OCI-LY7 (cell line): ENCODE measurements at places on chromosomes 7 and 10. TPM values are rescaled to one million over a fixed set of nuclear protein-coding genes. Genes with fewer than 3 reads are reported as not detected.
A peak's percentile ranks its signal among the peaks of the same experiment; 100 is the strongest.

- peak; percentile 43 for DNase-seq
These were observed 3.9 kb downstream of the BBIP1 start for GRCh38 chr10:110915035-110915434.

The LRRC18 gene
- not detected in 2 replicates for total RNA-seq

The PSMG3 gene
- total RNA-seq, result 55.1 and 63.7 TPM in 2 replicates

- no peak for DNase-seq
These were observed 18.5 kb downstream of the TRUB1 start for GRCh38 chr10:114956466-114956865.

- no peak for DNase-seq
These were observed 19.5 kb downstream of the AGR2 start for GRCh38 chr7:16785321-16785720.

The LAMB1 gene
- 0.17 TPM in 1 of 2 replicates, not detected in the other for total RNA-seq

GRCh38 chr10:100600218-100600617 is 64.5 kb downstream of the HIF1AN start:
- no peak for DNase-seq

DNA sequence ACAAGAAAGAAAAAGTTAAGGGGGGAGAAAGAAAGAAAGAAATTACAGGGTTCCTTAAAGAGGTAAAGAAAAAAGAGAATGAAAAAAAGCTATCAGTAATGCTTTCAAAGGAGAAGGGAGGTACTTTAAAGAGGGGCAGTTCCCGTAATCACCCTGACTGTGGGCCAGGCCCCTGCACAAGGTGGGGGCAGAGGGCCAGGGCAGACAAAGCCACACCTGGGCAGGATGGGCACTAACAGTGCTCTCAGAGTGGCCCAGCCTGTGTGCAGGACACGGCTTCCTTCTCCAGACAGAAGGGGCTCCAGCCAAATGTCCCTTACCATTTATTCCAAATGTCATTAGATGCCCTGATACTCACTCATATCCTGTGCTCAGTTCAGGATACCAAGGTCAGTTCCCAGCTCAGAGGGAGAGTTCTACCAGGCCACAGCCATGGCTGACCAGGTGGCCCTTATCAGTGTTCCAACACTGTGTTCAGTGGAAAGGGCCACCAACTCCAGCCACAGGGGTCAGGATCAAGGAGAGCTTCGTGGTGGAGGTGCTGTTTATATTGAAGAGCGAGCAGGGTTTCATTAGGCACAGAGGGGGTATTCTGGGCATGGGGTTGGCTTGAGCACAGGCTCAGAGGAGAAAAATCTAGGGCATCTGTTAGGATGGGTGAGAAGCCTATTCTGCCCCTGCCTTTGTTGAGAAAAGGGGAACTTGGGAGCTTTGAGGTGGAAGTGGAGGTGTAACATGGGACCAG is 29.9 kb downstream of the DPCD start:
- DNase-seq, result peak; percentile 26

GRCh38 chr7:24713850-24714675 is 43.2 kb downstream of the GSDME start:
- no peak for DNase-seq

GRCh38 chr10:104339469-104340110 is 1.3 kb upstream of the ITPRIP start:
- DNase-seq, result no peak

DNA sequence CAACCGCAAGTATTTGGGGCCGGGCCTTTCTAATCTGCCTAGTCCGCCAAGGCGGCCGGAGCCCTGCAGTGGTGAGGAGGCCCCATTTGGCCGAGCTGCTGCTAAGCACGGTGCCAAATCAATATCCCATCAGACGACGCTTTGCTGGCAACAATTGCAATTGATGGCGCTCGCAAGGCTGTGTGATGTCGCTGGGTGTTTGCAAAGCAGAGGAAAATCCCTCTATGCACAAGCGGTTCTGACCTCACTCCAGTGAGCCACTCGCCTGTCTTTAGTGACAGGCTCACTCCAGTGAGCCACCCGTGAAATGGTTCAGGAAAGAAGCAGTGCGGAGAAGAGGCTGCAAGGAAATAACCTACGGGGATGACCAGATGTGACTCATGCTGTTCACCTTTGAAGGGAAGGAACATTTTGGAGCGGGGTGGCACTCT is 18.3 kb upstream of the PDE1C start:
- DNase-seq, result no peak

- DNase-seq, result no peak
These were observed 618.3 kb upstream of the AUTS2 start for GRCh38 chr7:68980011-68980410.

The DOCK1 gene
- not detected in 2 replicates for total RNA-seq

DNA sequence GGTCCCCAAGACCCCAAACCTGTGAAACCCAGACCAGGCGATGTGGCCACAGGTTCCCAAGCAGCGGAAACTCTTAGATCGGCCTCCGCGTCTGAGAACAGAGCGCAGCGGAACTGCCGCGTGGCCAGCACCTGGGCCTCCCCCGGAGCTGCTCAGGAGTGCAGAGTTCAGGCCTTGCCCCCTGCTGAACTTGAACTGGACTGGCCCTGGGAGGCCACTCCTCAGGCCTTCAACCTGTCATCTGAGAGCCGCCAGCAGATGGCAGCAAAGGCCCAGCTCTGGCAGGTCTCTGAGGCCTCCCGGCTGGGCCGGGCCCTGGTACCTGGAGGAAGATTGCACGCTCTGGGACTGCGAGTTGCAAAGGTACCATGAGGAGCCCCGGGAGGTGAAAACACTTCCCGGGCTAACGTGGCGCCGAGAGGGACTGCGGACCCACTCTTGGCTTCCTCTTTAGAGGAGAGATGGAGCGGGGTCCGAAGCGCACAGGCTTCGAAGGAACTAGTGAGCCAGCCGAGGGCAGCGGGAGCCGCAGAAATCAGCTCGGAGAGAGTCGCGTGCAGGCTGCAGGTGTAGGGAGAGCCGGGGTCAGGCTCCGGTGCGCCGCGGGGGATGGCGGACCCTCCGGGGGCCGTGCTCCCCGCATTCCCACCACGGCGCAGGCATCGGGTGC is 89.2 kb downstream of the PAXIP1 start:
- DNase-seq, result peak; percentile 67

GRCh38 chr10:70137135-70137534 is 4.5 kb upstream of the AIFM2 start:
- DNase-seq, result no peak

The SAMD9 gene
- 7.6 and 8.7 TPM in 2 replicates for total RNA-seq

DNA sequence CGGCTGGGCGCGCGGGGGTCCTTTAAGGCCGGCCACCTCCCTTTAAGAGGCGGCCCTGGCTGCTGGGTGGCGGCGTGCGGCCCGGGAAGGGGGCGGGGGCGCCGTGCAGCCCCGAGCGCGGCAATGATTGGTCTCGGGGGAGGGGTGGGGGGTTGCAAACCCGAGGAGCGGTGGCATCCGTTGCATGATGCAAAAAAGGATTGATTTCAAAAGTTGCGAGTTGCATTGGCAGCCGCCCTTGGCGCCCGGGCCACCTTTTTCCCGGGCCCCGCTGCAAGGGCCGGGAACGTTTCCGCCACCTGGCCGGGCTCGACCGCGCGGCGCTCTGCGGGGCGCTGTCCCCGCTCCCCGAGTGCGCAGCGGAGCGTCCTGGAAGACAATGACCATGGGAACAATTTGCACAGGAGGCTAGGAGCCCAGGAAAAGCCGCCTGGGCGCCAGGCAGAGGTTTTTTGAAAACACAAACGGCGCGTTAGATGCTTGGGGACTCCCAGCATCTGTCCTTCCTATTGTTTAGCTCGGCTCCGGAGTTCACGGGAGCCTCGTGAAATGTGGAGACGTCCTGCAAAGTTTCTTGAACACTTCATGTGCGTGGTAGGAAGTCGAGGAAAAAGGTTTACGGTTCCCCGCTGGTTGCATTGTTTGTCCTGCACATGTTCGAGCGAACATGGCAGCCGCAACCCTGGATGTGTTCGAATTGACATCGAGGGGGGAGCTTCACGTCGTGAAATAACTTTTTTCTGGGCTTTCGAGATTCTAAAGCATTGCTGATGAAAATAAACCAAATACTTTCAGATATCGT is at the start of gene SEPHS1:
SEPHS1 (minus strand) TSS at position 78 of the 802 bp plus-strand sequence. CDS start 3,343 bp downstream, outside the sequence.
- DNase-seq, result peak; percentile 92

GRCh38 chr10:12041766-12042408 is 722 bp downstream of the UPF2 start:
- DNase-seq, result peak; percentile 75

DNA sequence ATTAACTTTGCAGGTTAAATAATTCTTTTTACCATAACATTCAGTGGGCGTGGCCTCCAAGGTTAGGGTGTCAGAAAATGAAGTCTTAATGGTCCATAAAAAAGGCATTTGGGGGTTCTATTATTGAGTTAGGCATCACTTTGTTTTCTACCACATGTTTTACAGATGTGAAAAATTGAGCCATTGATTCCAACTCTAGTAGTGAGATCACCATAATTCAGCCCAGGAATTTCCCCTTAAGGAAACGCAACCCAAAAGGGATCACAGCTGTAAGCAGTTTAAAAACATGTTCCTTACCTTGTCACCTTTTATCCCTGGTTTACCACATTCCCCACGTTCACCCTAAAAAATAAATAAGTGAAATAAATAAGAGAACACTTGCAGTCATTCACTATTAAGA is 24.9 kb downstream of the COL28A1 start:
- DNase-seq, result no peak

GRCh38 chr10:72349438-72349837 is 5.3 kb downstream of the DNAJB12 start:
- no peak for DNase-seq

The TMEM236 gene
- total RNA-seq, result 0.06 TPM in 1 of 2 replicates, not detected in the other

GRCh38 chr7:74134117-74134620 is 40.0 kb upstream of the EIF4H start:
- no peak for DNase-seq

DNA sequence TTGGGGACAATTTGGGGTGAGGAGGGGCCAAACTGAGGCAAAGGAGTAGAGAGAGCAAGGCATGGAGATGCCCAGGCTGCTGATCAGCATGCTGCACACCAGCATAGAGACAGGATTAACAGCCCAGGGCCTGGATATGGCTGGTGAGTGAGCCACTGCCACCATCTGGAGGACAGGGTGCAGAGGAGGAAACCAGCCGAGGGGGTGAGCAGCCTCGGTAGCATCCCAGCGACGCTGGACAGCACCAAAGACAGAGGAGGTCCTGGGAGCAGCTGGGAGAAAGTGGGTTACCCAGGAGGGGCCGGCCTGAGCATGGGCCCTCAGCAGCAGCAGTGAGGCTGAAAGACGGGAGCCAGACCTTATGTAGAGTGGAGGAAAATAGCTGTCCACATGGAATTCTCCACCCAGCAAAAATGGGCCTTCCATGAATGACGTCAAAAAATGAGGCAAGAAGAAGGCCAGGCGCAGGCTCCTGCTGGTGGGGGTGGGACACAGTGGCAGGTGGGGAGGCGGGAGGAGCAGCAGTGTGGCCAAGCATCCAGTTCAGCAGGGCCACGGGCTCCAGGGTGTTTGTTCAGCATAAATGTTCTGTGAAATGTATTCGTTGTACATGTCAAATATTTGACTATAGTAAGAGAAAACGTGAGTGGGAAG is 16.7 kb downstream of the RET start:
- DNase-seq, result no peak

DNA sequence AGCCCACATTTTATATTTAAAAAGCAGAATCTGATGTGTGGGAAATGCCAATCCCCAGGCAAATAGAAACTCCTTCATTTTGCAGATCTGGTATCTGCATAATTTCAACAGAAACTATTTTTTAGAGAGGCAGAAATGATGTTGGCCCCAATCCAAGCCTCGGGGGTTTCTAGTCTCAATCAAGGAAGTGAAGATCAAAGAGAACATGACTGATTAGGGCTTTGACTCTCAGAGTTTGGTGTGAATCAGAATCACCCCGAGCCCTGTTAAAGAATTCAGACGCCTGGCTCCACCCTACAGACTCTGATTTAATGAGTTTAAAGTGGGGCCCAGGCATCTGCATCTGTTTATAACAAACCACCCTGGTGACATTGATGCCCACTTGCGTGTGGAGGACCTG is 36.7 kb upstream of the UBE2H start:
- no peak for DNase-seq

The OR9A4 gene
- total RNA-seq, result not detected in 2 replicates

The IQUB gene
- total RNA-seq, result 0.32 and 0.42 TPM in 2 replicates

GRCh38 chr7:76142861-76143260 is 58.8 kb upstream of the SRRM3 start:
- DNase-seq, result peak; percentile 7

GRCh38 chr10:82277591-82277990 is 402.6 kb downstream of the NRG3 start:
- DNase-seq, result no peak

DNA sequence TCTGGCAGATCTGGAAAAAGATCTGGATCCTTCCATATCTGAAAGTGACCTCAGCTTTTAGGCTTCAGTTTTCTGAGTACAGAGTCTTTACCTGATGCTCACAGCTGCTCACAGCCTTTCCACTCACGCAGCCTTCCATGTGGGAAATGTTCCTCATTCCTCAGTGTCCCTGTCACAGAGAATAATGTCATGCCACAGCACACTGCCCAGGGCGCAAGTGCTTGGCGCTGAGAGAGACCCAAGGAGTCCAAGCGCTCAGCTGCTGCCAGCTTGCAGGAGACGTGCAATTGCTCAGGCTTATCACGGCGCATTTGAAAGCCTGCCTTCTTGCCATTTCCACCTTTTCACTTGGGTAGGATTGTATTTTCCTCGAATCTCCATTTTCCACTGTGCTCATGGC is 271.9 kb upstream of the MKI67 start:
- DNase-seq, result no peak

DNA sequence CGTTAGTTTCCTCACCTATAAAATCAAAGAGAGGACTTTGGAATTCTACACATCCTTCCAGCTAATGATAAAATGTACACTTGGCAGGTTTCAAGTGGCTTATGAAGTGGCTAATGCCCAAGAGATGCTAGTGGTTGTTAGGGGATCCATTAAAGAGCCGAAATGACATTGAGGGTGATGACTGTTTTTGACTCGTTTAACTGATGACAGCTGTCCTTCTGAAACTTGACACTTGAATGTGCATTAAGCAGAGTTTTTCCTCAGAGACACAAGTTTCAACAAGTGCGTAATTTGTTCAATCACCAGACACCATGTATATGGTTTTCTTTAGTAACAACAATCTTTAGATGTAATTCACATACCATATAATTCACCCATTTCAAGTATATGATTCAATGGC is 1.6 kb upstream of the PRF1 start:
- DNase-seq, result no peak

The ENTPD7 gene
- total RNA-seq, result 5.6 and 7.6 TPM in 2 replicates

DNA sequence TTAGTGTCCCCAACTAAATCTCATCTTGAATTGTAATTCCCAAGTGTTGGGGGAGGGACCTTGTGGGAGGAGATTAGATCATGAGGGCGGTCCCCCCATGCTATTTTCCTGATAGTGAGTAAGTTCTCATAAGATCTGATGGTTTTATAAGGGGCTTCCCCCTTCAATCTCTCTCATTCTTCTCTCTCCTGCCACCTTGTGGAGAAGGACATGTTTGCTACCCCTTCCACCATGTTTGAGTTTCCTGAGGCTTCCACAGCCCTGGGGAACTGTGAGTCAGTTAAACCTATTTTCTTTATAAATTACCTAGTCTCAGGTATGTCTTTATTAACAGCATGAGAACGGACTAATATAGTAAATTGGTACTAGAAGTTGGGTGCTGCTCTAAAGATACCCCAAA is 365.6 kb downstream of the ANKRD7 start:
- DNase-seq, result peak; percentile 21
